ENCODE measurements at places on chromosomes 3 and 15. TPM values are rescaled to one million over a fixed set of nuclear protein-coding genes. Genes with fewer than 3 reads are reported as not detected.

DNA sequence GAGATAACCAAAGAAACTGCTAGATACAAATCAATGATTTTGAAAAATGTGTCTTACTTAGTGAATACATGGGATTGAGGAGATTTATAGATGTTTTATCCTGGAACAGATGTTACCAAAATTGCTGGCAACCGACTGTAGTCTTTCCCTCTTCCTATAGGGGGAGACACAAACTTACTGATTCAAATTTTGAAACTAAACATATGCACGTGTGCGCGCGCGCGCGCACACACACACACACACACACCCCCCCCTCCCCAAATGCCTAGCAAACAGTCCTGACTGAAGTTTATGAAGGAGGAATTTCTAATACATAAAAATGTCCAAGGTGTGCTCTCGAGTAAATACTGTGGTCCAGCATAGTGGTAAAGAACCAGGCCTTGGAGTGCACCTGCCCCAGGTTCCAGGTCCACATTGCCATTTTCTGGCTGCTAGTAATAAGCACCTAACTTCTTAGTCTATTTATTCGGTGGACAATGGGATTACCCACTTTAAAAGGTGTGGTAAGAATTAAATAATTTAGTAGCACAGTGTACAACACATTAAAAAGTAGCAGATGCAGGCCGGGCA, 18.5 kb upstream of the C3orf62 start:
- peak; percentile 12 for DNase-seq

GRCh38 chr15:89899295-89899945, 5.6 kb upstream of the AP3S2 start:
- DNase-seq: no peak

DNA sequence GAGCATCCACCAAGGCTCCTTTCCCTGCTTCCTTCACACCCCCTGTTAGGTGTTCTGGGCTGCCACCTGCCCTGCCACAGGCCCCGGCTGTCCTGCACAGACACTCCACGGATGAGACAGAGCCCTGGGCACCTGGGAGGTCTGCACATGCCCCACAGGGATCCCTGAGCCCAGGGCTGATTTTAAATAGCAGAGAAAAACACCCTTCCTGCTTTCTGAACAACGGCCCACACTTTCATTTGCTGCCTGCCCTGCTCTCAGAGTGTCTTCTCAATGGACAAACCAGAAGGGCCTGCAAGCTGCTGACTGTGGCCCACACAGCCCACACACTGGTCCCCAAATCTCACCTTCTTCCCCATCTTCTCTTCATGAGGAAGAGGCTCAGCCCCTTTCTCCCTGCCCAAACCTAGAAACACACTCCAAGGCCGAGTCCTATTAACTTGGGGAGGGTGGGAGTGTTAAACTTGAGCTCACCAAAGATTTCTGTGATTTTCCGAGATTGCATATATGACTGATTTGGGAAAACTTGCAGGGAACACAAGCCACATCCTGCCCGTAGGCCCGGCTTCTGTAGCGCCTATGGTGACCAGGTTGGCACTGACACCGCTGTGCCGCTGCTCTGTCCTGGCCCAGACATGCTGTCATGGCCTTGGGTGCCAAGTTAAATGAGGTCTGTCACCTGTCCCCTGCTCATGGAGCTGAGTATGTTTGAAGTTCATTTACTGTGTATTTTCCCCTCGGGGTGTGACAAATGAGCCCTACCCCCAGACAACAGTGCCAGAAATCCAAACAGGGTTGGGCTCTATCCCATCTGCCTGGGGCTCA, 47.2 kb upstream of the KLF13 start:
- DNase-seq: peak; percentile 68

GRCh38 chr3:122396511-122396910, 12.5 kb downstream of the FAM162A start:
- DNase-seq: no peak

Gene SLC22A13
- 0.54 TPM for total RNA-seq

Measured in thyroid gland (tissue), 4 donors.